ENCODE measurements at places on chromosomes 3 and 15. TPM values are rescaled to one million over a fixed set of nuclear protein-coding genes. Genes with fewer than 3 reads are reported as not detected.

Gene CCDC54
- not detected for total RNA-seq

DNA sequence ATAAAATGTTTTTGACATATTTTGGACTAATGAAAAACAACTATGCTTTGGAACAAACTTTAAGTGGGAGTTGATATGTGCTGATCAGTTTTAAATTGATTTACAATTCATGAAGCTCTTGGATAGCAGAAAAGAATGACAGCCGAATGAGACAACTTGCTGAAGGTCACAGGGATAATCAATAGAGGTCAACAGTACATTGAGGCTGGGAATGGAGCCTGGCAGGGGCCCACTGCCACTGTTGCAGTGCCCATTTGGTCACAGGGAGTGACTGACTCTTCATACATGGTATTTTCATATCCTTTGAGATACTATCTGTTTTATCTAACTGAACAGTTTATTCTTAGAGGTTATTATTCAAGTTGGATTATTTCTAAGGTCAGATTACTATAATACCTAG lies 58.7 kb upstream of the EIF5A2 start:
- no peaks in the 10 kb centered on the region for H3K4me1 ChIP-seq
- DNase-seq = no peak
- H3K27ac ChIP-seq = no peak overlapping the region
- H3K27me3 ChIP-seq = no peaks in the 10 kb centered on the region

DNA sequence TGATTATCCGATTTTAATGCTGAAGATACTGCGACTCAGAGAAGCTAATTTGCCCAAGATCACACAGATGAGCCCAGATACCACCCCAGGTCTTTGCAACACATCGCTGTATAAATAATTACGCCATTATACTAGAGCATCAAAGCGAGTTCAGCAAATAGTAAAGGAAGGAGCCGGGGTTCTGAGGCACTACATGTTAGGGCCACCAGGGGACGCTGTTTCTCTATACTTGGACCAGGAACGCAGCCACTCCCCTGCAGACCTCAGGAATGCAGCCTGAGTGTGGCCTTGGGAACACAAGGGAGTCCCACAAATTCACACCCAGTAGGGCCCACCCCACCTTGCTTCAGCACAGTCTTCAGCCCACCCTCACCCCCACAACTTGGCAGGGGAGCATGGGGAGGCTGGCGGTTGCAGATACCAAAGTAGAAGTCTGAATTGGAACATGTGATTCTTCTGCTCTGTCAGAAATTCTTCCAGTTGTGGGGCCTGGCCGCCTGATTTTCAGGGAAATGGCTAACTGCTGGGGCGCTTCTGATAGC lies 57.8 kb upstream of the RYK start:
- no peaks in the 10 kb centered on the region for H3K36me3 ChIP-seq
- no peak overlapping the region for H3K4me3 ChIP-seq
- peak overlapping the region; percentile 68 for H3K27ac ChIP-seq
- peaks cover 51% of the 10 kb centered on the region for H3K4me1 ChIP-seq

GRCh38 chr3:150467381-150467780 lies 59.3 kb downstream of the TSC22D2 start:
- no peak overlapping the region for H3K27ac ChIP-seq
- peaks cover 42% of the 10 kb centered on the region for H3K4me1 ChIP-seq
- H3K27me3 ChIP-seq = no peaks in the 10 kb centered on the region
- no peaks in the 10 kb centered on the region for H3K36me3 ChIP-seq
- no peak for DNase-seq

DNA sequence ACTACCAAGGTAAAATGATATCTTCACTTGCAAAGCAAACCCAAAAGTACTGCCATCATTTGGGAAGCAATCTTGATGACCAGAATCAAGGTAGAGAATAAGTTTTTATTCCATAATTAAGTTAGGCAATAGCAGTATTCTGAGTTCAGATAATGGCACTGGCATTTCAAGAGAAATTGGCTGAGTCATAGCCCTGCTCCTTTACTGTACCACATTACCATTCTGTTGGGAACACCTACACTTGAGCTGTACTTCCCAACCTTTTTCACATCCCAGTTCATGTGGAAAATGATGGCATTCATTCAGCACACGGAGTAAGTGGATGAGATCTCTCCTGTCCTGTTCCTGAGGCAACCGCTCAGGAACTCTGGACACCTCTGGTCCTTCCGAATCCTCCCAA lies 311.6 kb upstream of the TPRG1 start:
- H3K36me3 ChIP-seq = no peaks in the 10 kb centered on the region
- peaks cover 7% of the 10 kb centered on the region for H3K4me1 ChIP-seq
- DNase-seq = no peak
- no peak overlapping the region for H3K27ac ChIP-seq
- no peak overlapping the region for H3K4me3 ChIP-seq
- H3K27me3 ChIP-seq = no peaks in the 10 kb centered on the region

DNA sequence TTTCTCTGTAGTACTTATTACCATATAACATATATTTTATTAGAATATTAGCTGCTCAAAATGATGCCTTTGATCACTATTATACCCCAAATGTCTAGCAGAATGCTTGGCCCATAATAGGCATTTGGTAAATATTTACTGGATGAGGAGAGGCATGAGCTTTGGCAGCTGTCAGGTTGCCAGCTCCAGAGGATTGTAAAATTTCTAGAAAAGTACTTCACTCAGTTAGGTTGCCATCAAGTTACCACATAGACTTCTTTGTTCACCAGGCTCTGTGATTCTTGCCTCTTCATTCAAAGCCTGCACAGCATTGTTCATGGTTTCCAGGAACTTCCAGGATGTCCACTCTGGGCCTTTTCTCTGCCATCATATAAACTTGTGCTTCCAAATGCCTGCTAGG lies 582.8 kb downstream of the PDCD6IP start:
- H3K36me3 ChIP-seq = no peaks in the 10 kb centered on the region
- no peaks in the 10 kb centered on the region for H3K27me3 ChIP-seq
- no peak for DNase-seq
- no peak overlapping the region for H3K4me3 ChIP-seq

DNA sequence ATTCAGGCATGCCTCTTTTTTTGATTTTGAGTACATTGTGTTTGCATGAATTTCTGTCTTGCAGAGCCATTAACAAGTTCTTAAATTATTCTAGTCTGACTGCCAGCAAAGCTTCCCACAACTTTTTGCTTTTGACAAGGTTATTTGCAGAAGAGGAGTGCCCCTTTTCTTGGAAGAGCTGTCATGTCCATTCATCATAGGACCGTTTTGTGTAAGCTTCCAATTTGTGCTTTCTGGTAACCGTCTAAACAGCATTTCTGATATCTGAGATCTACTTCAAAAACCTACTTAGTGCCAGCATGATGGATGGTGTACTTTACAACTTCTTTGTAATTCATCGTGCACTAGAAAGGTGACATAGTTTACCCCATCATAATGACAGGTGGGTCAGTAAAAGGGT lies 379.7 kb downstream of the NAALADL2 start:
- no peaks in the 10 kb centered on the region for H3K36me3 ChIP-seq
- no peak overlapping the region for H3K4me3 ChIP-seq
- no peak overlapping the region for H3K27ac ChIP-seq

DNA sequence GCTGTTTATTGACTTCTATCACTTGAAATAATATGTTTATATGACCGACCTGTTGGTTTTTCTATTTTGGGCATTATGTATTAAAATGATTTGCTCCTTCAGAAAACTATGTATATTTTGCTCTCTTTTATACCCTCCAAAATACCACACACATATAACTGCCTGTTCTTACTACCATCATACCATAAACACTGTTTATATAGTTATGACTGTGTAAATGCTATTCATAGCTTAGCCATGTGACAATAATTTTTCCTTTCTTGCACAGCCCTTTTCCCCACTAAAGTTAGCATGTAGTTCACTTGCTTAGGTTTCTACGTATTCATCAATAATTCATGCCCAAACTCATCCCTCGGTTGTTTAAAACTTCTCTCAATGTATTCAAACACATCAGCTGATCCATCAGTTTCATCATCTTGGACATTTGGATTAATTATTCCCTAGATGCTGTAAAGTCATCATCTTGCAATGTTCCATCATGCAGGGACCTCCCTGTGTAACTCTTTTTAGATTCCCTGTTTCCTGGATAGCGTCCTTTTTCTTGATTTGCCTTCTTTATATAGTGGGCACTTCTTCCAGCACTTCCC lies 8.2 kb upstream of the RYK start:
- no peak overlapping the region for H3K4me3 ChIP-seq
- H3K4me1 ChIP-seq = peaks cover 6% of the 10 kb centered on the region
- no peak overlapping the region for H3K27ac ChIP-seq
- no peaks in the 10 kb centered on the region for H3K36me3 ChIP-seq
- no peaks in the 10 kb centered on the region for H3K27me3 ChIP-seq

Gene RARB
- 11.7 TPM for total RNA-seq

Gene HRG
- not detected for total RNA-seq

- no peak for DNase-seq
- H3K27me3 ChIP-seq = no peaks in the 10 kb centered on the region
- H3K4me3 ChIP-seq = no peak overlapping the region
These were observed 7.2 kb downstream of the TM4SF1 start for GRCh38 chr3:149369991-149370866.

DNA sequence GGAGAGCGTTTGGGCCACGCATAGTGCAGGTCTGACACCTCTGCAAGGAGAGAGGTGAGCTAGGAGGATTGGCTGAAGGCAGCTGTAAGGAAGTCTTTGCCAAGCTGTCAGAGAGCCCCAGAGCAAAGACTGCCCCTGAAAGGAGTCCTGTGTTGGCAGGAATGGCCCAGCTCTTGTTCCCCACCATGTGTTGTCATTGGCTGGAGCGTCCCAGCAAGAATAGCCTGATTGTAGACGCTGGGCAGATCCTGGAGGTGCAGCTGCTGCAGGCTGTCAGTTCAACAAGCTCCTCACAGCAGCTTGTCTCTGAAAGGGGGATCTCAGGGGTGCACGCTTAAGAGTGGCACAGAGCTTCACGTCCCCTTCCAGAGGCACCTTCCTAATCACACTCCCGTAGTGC lies 237.6 kb downstream of the FEZF2 start:
- H3K27ac ChIP-seq = no peak overlapping the region
- no peaks in the 10 kb centered on the region for H3K27me3 ChIP-seq
- H3K36me3 ChIP-seq = no peaks in the 10 kb centered on the region

DNA sequence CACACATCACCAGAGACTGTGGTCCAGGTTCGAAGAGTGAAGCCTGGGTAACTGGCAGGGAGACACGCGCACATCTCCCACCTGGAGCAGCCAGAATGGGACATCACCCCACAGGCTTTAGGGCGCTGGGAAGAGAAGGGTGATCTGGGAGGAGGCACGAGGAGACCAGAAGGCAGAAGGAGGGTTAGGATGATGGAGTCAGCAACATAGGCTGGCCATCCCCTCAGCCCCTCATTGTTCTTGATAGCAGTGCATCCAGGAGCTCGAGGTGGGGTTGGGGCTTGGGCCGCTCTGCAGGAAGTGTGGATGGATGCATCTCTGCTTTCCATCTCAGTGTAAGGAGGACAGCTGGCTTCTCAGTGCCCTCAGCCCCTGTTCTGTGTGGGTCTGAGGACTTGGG lies 15.2 kb downstream of the PLA2G4F start:
- DNase-seq = no peak
- no peak overlapping the region for H3K4me3 ChIP-seq
- 0 out of 2 replicates have a peak, but pooled peaks cover 3% of the 10 kb centered on the region for H3K27me3 ChIP-seq
- no peaks in the 10 kb centered on the region for H3K4me1 ChIP-seq

Gene MTHFS
- total RNA-seq = 13.7 TPM

DNA sequence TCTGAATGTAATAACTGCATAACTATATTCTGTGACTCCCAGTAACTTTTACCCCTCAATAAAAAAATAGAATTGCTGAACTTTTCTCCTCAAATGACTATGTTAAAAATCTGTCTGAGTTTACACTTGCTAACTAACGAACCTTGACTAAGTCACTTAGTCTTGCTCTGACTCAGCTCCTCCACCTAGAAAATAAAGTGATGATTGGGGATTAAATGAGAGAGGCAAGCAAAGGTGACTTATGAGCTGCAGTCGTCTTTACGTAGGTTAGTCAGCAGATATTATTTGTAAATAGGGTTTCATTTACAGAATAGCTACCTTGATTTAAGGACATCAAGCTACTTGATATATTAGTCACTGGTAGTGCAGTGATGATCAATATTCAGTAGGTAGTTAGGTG lies 476.9 kb downstream of the MECOM start:
- H3K36me3 ChIP-seq = no peaks in the 10 kb centered on the region
- no peak for DNase-seq
- H3K4me3 ChIP-seq = no peak overlapping the region
- H3K27me3 ChIP-seq = peaks cover 16% of the 10 kb centered on the region
- no peak overlapping the region for H3K27ac ChIP-seq

Gene ARID3B
- total RNA-seq = 0.44 TPM

Gene LXN
- not detected for total RNA-seq

- no peak for DNase-seq
- H3K36me3 ChIP-seq = peaks cover 6% of the 10 kb centered on the region
- no peaks in the 10 kb centered on the region for H3K27me3 ChIP-seq
- peaks cover 18% of the 10 kb centered on the region for H3K4me1 ChIP-seq
- H3K27ac ChIP-seq = no peak overlapping the region
- no peak overlapping the region for H3K4me3 ChIP-seq
These were observed 62.9 kb downstream of the UMPS start for GRCh38 chr3:124793054-124793739.

DNA sequence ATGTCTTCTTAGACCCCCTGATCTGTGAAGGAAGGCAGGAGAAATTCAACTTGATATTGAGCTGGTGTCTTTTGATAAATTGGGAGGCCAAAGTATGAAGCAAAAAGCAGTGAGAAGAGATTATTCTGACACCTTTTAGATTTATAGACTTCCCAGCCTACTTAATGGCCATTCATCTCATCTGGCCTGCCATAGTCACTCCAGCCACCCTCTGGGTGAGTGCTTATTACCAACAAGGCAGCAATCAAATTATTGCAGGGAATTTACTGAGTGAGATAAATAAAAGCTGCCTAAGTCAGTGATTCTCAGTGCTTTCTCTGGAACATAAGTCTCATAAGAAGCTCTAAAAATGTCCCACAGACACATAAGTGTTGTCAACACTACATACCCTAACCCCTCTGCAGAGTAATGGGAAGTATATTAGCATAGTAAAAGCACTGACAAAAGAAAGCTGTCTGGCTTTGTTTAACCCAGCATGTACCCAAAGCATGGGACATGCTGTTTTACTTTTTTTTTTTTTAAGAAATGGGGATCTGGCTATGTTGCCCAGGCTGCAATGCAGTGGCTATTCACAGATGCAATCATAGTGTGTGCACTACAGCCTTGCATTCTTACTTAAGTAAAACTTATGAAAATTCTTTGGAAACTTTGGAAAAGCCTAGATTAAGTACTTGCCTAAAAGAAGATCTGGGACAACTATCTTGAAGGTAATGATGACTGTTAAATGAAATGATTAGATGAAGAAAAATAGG lies 725.3 kb downstream of the TUSC7 start:
- no peaks in the 10 kb centered on the region for H3K27me3 ChIP-seq
- no peaks in the 10 kb centered on the region for H3K36me3 ChIP-seq
- DNase-seq = no peak

Gene TRAK1
- 8.1 TPM for total RNA-seq

GRCh38 chr3:157317895-157318294 lies 118.8 kb upstream of the PTX3 start:
- H3K4me1 ChIP-seq = no peaks in the 10 kb centered on the region
- DNase-seq = no peak
- no peak overlapping the region for H3K27ac ChIP-seq
- no peak overlapping the region for H3K4me3 ChIP-seq

- H3K4me1 ChIP-seq = no peaks in the 10 kb centered on the region
- no peaks in the 10 kb centered on the region for H3K36me3 ChIP-seq
- no peaks in the 10 kb centered on the region for H3K27me3 ChIP-seq
- peak; percentile 22 for DNase-seq
- no peak overlapping the region for H3K4me3 ChIP-seq
These were observed 85.4 kb downstream of the ADAMTS17 start for GRCh38 chr15:100256101-100256969.

- H3K4me3 ChIP-seq = no peak overlapping the region
- no peaks in the 10 kb centered on the region for H3K27me3 ChIP-seq
These were observed 63.0 kb downstream of the LINGO1 start for GRCh38 chr15:77569729-77570125.

Data from SJSA1 (cell line).